ENCODE measurements at places on chromosomes 6 and 20.

GRCh38 chr20:38173237-38174156 lies 8.4 kb upstream of the TGM2 start:
- DNase-seq, result no peak

DNA sequence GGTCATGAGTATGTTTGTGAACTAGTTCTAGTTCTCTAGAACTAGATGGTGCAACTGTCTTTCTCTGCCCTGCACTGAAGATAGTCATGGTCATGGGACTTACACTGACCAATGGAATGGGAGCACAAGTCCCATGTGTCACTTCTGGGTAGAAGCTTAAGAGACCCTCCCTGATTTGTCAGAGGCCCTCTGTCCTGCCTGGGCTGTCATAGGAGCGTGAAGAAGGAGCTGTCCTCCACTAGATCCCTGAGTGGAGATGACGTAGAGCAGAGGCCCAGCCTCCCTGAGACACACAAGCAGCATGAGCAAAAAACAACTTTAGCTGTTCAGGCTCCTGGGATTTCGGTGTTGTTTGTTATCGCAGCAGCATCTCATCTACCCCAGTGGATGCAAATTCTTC lies 514.5 kb downstream of the PREX1 start:
- DNase-seq, result no peak

GRCh38 chr6:157049133-157049532 lies 272.0 kb downstream of the ARID1B start:
- DNase-seq, result no peak

GRCh38 chr20:62739581-62740285 lies 31.1 kb downstream of the NTSR1 start:
- peak; percentile 24 for DNase-seq

DNA sequence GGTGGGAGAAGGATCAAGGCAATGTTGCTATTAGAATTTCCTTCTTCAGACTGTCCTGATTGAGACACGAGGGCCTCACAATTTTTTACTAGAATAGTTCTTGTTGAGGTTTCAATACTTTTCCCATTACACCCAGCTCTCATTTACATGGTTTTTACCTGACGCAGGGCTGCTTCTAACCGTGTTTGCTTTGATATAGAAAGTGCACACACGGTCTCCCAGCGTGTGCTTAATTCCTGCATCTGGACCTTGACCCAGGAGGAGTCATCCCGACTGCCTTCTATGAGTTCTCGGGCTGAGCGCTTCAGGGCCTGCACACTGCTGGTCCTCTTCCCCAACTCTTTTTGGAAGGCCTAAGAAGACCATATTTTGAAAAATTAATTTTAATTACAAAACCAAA lies 160.2 kb downstream of the DST start:
- DNase-seq, result no peak

- no peak for DNase-seq
These were observed 180.7 kb upstream of the UST start for GRCh38 chr6:148565930-148566663.

- DNase-seq, result no peak
These were observed 250.3 kb upstream of the PLN start for GRCh38 chr6:118297821-118298220.

Data from B cell (primary cell).